ENCODE measurements at places on chromosomes 3 and 15.
A peak's percentile ranks its signal among the peaks of the same experiment; 100 is the strongest.

- DNase-seq, result peak; percentile 49
These were observed 75.0 kb downstream of the MAGEF1 start for GRCh38 chr3:184636741-184637316.

DNA sequence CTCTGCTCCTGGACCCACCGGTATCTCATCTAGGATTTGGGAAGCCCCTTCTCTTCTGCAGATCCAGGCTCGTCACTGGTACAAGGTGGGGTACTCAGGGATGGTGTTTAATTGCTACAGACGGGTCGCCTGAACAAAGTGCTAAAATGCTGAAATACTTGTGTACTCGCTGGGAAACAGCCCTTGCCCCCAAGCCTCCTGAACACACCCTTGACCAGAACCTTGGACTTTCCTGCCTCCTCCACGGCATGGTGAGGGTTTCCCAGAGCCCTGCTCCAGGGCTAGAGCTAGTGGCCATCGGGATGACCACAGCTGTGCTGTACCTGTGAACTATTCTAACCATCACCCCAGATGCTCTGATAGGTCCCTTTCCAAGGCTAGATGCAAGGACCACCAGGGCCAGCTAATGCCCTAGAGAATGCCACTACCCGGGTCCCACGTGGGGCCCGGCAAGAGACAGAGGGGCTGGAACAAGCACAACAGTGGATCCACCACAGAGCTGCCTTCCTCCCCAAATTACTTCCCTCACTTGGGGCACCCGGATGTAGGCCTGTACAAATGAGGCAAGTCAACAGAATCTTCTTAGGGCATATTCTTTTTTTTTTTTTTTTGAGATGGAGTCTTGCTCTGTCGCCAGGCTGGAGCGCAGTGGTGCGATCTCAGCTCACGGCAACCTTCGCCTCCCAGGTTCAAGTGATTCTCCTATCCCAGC lies 267.3 kb downstream of the FOXP1 start:
- no peak for DNase-seq

- peak; percentile 96 for DNase-seq
These were observed 17.8 kb downstream of the MYL3 start for GRCh38 chr3:46845397-46845859.

DNA sequence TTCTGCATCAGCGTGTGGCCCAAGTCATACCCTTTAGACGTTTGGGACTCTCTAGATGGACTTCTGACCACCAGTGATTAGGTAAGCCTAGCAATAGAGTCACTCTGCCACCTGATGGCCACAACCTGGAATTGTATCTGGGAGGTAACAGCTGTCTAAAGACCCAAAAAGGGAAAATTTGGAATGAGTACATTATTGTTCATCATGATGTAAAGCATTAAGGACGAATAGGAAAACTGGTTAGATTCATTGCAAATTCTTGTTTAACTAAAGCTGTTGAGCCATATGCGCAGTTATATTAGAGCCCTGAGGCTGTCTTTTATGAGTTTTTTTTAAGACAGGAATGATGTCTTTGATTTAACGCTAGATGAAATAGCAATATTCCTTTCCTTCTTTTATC lies 63.6 kb downstream of the FAM81A start:
- no peak for DNase-seq

- no peak for DNase-seq
These were observed 402.2 kb downstream of the EPHB1 start for GRCh38 chr3:135197246-135197645.
